ENCODE measurements at places on chromosomes 1 and 21. TPM values are rescaled to one million over a fixed set of nuclear protein-coding genes. Genes with fewer than 3 reads are reported as not detected.

The BRINP2 gene
- 0.22 TPM for polyA plus RNA-seq

The MAP3K7CL gene
- polyA plus RNA-seq: 0.08 TPM

The EVA1B gene
- 23.8 TPM for polyA plus RNA-seq

The ATP13A2 gene
- 83.6 TPM for polyA plus RNA-seq

The KIF14 gene
- polyA plus RNA-seq: 1.8 TPM

GRCh38 chr1:87210151-87210550 lies 118.5 kb upstream of the LMO4 start:
- no peaks in the 10 kb centered on the region for H3K36me3 ChIP-seq
- no peaks in the 10 kb centered on the region for H3K27me3 ChIP-seq
- H3K4me1 ChIP-seq: no peaks in the 10 kb centered on the region
- no peak for DNase-seq
- no peak overlapping the region for H3K4me3 ChIP-seq

DNA sequence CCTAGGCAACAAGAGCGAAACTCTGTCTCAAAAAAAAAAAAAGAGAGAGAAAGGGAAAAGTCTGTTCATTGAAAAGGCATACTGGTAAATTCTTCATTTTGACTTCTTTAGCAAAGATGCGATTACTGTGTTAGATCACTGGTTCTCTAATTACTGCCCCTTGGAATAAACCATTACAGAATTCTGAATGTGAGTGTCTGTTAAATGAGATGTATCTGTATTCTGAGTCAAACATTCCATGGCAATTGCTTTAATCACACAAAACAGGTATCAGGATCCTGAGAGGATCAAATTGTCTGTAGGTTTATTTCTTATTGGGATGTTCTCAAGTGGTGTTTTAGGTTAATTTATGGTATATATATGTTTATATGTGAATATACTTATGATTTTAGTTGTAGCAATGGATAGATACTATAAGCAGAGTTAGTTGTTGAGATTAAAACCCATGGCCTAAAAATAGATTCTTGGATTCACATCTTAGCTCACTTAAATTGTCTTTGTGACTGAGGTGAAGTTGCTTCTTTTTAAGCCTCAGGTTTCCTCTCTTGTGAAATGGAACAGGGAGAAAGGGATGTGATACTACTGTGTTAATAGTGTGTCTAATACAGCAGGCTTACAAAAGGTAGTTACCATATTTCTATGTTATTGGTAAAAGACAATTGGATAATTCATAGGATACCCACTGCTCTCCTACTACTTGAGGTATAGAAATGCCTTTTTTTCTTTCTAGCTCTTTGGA lies 16.2 kb downstream of the SRRM1 start:
- H3K4me1 ChIP-seq: no peaks in the 10 kb centered on the region
- peaks cover 43% of the 10 kb centered on the region for H3K36me3 ChIP-seq
- no peaks in the 10 kb centered on the region for H3K27me3 ChIP-seq
- H3K4me3 ChIP-seq: no peak overlapping the region
- DNase-seq: no peak

- no peaks in the 10 kb centered on the region for H3K4me1 ChIP-seq
- no peak for DNase-seq
- no peaks in the 10 kb centered on the region for H3K36me3 ChIP-seq
These were observed 47.3 kb downstream of the GPR161 start for GRCh38 chr1:168089326-168089978.

DNA sequence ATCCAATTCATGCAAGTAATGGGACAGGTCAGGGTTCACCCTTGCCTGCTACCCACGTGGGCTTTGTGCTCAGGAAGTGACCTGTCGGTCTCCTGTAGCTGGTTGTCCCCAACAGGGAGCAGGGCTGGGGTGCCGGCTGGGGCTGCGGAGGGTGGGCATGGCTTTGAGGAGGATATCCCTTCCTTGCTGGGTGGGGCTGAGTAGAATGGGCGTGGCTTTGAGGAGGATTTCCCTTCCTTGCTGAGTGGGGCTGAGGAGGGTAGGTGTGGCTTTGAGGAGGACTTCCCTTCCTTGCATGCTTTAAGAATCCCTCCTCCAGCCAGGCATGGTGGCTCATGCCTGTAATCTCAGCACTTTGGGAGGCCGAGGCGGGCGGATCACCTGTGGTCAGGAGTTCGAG lies 151.3 kb downstream of the CLIC6 start:
- H3K36me3 ChIP-seq: no peaks in the 10 kb centered on the region
- peaks cover 5% of the 10 kb centered on the region for H3K4me1 ChIP-seq
- no peak for DNase-seq
- H3K4me3 ChIP-seq: no peak overlapping the region

- no peaks in the 10 kb centered on the region for H3K4me1 ChIP-seq
- no peak for DNase-seq
- no peak overlapping the region for H3K27ac ChIP-seq
- H3K36me3 ChIP-seq: no peaks in the 10 kb centered on the region
These were observed 15.1 kb downstream of the VCAM1 start for GRCh38 chr1:100734676-100735075.

- H3K27ac ChIP-seq: peak overlapping the region; percentile 42
- no peak overlapping the region for H3K4me3 ChIP-seq
- no peaks in the 10 kb centered on the region for H3K27me3 ChIP-seq
These were observed 43.4 kb upstream of the SLC19A2 start for GRCh38 chr1:169529068-169529642.

GRCh38 chr1:151003180-151003579 lies 3.5 kb downstream of the MINDY1 start:
- H3K36me3 ChIP-seq: peaks cover 3% of the 10 kb centered on the region
- H3K27me3 ChIP-seq: no peaks in the 10 kb centered on the region
- H3K4me1 ChIP-seq: peaks cover 5% of the 10 kb centered on the region
- H3K27ac ChIP-seq: no peak overlapping the region

- DNase-seq: no peak
- no peaks in the 10 kb centered on the region for H3K4me1 ChIP-seq
- no peak overlapping the region for H3K27ac ChIP-seq
These were observed 38.0 kb upstream of the RGS5 start for GRCh38 chr1:163240705-163241104.

DNA sequence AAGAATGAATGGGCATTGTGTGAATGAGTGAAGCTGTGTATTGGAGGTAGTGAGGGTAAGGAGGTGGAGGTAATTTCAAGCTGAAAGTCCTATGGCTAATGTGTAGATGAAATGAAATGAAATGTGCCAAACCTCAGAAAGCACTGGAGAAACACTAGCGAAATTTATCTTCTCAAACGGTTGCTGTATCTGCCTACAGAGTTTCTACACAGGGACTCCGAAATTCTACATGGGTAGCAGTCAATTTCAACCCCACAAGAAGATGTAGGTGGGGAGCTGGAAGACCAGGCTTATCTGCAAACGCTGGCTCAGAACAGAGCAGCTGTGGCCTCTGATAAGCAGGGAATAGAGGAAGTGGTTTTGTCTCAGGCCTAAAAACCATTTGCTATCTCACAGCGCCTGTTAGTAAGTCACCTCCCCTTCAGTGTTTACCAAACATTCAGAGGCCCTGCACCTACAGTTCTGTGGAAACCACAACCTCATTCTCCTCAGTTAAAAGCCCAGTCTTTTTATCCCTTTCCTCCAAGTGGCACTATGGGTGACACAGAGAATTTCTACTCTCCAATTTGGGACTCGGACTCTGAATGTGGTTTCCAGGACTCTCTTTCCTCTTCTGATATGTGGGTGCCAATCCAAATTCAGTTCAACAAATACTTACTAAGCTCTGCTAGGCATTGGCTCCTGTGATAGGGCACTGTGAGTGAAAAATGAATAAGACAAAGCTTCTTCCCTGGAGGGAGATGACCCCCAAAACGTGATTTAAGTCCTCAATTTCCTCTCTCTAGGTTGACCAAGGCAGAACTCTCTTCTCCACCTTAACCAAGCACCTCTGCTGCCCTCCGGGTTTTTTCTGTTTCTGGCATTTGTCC lies 17.2 kb upstream of the SLAMF6 start:
- no peaks in the 10 kb centered on the region for H3K36me3 ChIP-seq
- H3K4me3 ChIP-seq: no peak overlapping the region
- H3K27ac ChIP-seq: no peak overlapping the region
- no peaks in the 10 kb centered on the region for H3K27me3 ChIP-seq

- no peaks in the 10 kb centered on the region for H3K4me1 ChIP-seq
- peak; percentile 84 for DNase-seq
- H3K27ac ChIP-seq: no peak overlapping the region
- no peaks in the 10 kb centered on the region for H3K36me3 ChIP-seq
These were observed 25.5 kb downstream of the ETV3L start for GRCh38 chr1:157073944-157074685.

GRCh38 chr1:194281376-194281775 lies 1095.0 kb upstream of the B3GALT2 start:
- H3K27me3 ChIP-seq: no peaks in the 10 kb centered on the region
- H3K27ac ChIP-seq: no peak overlapping the region
- H3K4me1 ChIP-seq: no peaks in the 10 kb centered on the region
- no peaks in the 10 kb centered on the region for H3K36me3 ChIP-seq
- no peak overlapping the region for H3K4me3 ChIP-seq
- no peak for DNase-seq

DNA sequence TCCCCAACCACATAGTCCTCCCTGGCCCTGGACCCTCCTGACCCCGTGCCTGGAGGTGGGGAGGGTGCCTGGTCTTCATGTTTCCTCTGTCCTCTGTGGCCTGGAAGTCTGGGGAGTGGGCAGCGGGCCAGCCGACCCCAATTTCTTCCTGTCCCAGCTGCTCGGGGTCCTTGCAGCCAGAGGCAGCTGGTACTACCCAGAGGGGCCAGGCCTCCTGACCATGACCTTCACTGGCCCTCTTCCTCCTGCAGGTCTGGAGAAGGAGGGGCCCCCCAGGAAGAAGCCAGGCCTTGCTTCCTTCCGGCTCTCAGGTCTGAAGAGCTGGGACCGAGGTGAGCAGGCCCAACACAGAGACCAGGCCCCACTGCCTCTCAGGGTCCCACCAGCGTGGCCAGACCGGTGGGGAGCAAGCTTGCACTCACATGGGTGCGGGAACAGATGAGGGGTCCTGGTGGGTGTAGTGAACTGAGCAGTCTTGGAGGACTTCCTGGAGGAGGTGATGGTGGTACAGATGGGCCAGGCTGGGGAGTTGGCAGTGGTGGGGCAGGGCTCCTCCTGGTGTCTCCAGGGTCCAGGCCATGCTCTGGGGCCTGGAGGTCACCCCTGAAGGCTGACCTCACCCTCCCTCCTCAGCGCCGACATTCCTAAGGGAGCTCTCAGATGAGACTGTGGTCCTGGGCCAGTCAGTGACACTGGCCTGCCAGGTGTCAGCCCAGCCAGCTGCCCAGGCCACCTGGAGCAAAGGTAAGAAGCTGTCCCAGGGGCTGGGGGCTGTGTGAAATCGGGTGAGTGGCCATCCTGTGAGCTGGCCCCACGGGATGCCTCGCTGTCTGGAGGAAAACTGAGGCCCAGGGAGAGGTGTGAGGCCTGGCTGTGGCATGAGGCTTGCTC lies 32.7 kb downstream of the TRIM11 start:
- H3K27ac ChIP-seq: no peak overlapping the region
- no peak for DNase-seq
- 0 out of 2 replicates have a peak, but pooled peaks cover 2% of the 10 kb centered on the region for H3K4me1 ChIP-seq
- H3K36me3 ChIP-seq: no peaks in the 10 kb centered on the region

DNA sequence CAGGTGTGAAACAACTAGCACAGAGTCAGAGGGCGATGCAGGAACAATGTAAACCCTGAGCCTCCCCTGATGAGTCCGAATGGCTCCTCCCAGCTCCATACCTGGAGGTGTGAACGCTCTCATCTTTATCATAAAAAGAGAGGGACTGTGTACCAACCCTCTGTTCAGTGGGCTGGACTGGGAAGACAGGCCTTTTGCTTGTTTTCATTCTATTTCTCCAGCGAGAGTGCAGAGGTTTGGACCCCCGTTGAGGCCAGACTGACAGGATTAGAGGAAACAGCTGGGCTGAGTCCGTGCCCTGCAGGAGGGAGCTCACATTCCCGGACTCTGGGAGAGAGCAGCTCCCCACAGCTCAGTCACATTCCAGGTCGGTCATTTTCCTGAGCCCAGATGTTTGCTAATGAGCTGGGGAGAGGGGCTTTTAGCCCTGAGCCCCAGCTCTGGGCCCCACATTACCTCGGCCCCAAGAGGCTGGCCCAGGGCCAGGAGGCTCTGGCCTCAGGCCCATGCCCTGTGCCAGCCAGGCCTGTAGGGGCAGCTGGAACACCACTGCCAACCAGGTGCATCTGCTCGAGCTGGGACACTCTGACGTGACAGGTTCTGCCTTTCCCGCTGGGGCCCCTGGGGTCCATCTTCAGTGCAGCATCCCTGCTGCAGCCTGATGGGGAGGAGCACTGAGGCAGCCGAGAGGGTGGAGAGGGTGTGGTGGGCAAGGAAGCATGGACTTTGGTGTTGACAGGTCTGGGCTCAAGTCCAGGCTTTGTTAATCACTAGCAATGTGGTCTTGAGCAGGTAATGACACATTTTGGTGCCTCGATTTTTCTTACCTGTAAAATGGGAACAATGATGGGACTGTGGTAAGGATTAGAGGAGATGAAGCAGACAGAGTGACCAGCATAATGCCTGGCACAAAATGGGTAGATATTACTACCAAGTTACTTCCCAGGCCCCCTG lies 3.5 kb upstream of the NBL1 start:
- no peak overlapping the region for H3K4me3 ChIP-seq
- H3K27me3 ChIP-seq: peaks cover 34% of the 10 kb centered on the region
- H3K36me3 ChIP-seq: no peaks in the 10 kb centered on the region
- peaks cover 10% of the 10 kb centered on the region for H3K4me1 ChIP-seq

DNA sequence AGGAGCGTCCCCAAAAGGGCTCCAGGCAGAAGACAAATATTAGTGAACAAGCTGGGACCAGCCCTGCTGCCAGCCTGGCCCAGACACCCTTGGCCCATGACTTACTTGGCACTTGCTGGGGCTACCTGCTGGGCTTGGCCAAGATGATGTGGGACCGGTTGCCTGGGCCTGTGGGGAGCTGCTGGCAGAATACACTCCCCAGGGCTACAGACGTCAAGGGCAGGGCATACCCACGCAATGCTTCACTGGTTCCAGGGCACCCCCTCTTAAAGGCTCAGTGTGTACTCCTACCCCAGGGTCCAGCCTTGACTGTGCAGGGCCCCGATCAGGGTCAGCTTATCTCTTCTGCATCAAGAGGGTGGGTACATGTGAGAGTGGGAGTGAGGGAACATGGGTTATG lies 106.5 kb upstream of the SLC2A1 start:
- DNase-seq: no peak
- peaks cover 4% of the 10 kb centered on the region for H3K27me3 ChIP-seq
- H3K4me1 ChIP-seq: peaks cover 28% of the 10 kb centered on the region
- H3K27ac ChIP-seq: no peak overlapping the region
- no peak overlapping the region for H3K4me3 ChIP-seq
- H3K36me3 ChIP-seq: no peaks in the 10 kb centered on the region

DNA sequence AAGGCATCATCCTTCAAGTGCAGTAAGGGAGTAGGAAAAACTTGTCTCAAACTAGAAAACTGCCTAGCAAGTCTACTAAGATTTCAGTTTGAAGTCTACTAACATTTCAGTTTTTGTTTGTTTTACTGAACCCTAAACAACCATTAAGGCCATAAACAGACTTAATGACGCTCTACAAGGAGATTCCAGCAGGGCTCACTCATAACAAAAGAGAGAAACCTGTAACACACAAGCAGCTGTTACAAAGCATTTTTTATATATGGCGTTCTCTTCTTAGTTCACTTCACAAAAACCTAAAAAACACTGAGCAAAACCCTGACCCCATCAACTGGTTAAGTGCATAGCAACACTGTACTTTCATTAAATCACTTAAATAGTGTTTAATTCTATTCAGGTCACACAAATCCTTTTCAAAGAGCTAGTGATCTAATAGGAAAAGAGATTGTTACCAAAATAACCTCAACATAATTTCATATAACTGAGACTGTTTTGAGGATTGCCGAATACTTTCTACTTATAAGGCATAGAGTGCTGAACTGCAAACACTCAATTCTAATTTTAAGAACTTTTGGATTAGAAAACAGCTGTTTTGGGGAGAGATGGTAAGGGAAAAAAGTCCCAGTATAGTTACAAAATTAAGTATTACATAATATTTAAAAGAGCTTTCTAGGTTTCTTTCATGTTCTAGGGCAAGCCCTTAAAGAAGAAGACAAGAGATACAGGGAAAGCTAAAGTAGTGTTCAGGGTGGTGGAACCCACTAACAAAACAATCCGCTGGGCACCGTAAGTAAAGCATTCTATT lies 1.4 kb downstream of the B3GALNT2 start:
- peak overlapping the region; percentile 95 for H3K4me3 ChIP-seq
- DNase-seq: no peak
- no peaks in the 10 kb centered on the region for H3K27me3 ChIP-seq
- no peaks in the 10 kb centered on the region for H3K36me3 ChIP-seq

All from H1 (cell line).